Ovary (tissue), 10 donors: ENCODE measurements at places on chromosomes 7 and 10.

DNA sequence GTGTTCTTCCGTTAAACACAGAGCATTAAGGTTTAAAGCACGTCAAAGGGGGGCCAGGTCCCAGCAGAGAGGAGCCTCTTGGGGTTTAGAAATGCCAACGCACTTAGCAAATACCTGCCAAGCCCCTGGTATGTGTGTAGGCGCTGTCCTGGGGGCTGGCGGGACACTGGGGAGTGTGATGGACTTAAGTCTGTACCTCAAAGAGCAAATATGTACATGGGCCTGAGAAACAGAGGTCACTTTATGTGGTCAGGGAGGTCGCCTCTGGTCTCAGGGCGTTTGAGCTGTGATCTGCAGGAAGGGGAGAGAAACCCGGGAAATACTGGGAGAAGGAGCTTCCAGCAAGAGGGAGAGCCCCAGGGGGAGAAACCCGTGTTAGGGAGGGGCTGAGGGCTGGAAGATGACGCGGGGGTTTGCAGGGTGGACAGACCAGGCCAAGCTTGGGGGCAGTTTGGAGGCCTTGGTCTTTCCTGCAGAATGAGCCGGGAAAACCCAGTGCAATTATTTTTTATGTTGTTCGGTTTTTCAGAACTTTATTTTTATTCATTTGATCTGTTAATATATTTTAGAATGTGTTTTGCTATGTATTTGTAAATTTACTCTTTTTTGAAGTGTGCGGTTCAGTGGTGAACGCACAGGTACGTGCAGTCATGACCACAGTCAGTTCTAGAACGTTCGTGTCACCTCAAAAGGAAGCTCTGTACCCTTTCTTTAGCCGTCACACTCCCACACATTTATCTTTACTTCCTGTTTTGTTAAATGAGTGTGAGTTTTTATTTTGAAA is 441.4 kb upstream of the FOXK1 start:
- no peak for DNase-seq

GRCh38 chr7:16697507-16698199 is 51.7 kb downstream of the BZW2 start:
- no peak for DNase-seq

- DNase-seq = no peak
These were observed 41.9 kb upstream of the PSMG3 start for GRCh38 chr7:1611708-1612241.

- DNase-seq = no peak
These were observed 154.0 kb downstream of the TCF7L2 start for GRCh38 chr10:113104047-113104446.

DNA sequence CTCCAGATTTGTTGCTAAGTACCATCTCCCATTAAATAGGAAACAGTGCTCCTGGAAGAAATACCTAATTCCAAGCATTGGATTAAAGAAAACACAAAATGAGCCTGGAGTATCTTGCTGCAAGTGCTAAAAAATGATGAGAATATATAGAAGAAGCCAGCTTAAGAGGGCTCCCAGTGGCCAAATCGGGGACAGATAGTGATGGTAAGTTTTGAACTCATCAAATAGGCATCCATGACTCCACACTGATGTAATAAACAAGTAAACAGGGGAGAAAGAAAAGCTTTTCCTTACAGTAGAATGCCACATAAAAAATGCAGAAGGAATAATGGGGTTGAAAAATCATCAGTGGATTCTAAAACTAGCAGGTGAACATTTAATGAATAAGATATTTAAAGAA is 72.4 kb downstream of the CTTNBP2 start:
- DNase-seq = no peak

- DNase-seq = peak; percentile 59
These were observed 16.1 kb upstream of the PALD1 start for GRCh38 chr10:70462349-70462984.

DNA sequence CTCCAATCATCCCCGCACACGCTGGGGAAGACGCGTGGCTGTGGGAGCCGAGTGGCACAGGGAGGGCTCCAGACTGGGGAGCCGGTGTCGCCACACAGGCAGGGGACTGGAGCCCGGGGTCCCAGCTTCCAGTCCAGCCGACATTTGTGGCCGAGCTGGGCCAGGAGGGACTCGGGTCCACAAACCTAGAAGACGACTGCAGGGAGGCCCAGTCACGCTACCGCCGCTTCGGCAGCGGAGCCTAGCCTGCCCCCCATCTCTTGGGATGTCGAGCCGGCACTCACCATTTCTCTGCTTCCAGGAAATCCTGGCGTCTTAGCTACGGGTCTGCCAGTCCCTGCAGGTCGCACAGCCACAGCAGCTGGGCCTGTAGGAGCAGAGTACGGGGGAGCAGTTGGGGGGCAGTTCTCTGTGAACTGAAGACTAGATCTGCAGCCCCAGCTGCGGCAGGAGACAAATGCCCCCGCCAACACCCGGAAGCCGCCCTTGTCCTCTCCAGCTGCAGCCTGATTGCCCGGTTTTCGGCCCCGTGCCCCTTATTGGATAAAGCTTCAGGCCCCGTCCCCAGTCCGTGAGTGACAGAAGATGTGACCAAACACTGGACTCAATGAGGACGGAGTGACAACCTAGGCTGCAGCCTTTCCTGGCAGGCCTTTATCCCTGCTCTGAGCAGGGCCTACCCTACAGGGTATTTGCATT is 270.7 kb downstream of the ZNF33B start:
- DNase-seq = peak; percentile 77

DNA sequence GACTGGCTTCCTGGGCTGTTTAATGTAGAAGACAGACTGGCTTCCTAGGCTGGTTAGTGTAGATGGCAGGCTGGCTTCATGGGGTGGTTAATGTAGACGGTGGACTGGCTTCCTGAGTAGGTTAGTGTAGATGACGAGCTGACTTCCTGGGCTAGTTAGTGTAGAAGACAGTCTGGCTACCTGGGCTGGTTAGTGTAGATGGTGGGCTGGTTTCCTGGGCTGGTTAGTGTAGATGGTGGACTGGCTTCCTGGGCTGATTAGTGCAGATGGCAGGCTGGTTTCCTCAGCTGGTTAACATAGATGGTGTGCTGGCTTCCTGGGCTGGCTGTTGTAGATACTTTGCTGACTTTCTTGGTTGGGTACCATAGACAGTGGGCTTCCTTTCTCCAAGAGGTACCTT is 122.9 kb upstream of the PPP2R2D start:
- DNase-seq = no peak
